ENCODE measurements at places on chromosomes 1 and 21.

DNA sequence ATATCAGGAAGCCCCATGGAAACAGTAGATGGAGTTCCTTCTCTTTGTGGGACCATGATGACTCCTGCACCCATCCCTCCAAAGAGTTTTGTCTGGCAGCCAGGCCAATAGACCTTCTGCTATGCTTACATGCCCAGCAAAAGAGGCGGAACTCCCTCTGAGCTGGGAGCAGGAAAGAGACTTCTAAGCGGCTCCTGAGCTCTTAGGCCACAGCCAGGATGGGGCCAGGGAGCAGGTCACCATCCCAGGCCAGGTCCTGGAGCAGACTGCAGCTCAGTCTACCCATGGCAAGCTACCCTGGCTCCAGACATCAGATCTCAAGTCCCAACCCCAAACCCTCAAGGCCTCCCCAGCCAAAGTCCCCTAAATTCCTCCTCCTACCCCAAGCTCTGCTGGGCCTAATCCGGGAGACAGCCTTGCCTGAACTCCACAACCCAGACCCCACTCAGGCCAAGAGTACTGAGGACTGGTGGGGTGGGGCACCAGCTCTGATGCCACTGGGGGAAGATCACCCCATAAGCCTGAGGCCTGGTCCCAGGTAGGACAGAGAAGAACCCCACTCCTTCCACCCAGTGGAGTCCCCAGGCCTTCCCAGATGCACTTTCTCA lies 387.9 kb downstream of the MATN1 start:
- no peak for DNase-seq

- DNase-seq: no peak
Observed at GRCh38 chr1:47298025-47298699, 15.8 kb downstream of the STIL start.

DNA sequence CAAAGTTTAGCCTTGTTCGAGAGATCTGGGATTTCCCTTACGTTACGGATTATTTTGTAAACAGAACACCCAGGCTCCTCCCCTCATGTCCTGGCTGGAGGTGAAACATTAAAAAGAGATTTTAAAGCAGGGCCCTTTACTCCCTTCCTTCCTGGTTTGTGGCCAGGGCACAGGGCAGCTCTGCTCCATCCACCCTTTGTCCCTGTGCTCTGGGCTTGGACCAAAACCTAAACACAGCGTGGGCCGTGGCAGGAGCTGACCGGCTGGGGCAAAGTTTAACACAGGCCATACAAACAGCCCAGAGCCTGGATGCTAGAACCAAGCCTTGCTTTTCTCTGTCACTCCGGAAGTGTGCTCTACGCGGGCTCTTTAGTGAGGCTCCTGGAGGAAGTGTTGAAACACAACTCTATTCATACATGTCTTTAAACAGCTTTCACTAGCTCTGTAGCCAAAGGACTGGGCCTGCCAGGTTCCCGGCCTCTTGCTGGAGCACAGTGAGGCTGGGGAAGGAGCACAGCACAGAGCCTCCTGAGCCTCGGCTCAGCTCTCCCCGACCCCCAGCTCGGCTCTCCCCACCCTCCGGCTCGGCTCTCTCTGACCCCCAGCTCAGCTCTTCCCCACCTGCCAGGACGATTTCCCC lies 84.7 kb downstream of the PDE9A start:
- DNase-seq: peak; percentile 37

DNA sequence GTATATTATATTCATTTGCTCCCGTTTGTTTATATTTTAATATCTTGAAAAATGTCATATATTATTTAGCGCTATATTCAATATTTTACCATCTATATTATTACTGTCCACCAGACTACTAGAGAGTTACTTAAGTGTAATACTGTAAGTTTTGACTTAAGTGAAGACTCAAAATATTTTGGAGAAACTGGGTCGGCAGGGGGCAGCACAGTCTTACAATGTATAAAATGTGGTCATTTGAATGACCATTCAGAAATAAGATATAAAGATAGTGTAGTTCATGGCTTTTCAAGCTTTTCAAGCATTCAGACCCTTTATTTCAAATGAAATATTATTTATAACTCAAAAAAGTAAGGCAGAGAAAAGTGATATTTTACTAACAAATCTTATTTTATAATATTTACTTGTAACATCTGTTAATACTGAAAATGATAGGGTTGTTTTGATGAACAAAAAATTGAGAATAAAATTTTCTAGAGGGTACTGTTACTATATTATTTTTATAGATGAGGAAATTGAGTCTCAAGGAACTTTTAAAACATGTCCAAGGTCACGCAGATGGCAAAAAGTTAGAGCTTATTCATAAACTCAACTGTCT lies 89.0 kb upstream of the SERTAD4 start:
- peak; percentile 28 for DNase-seq

- DNase-seq: peak; percentile 70
Observed at GRCh38 chr1:26889551-26890466, at the start of gene GPN2. Gene GPN2, minus strand, starts transcription at chr1:26890283. Its CDS starts 187 bp downstream, at chr1:26890096.

DNA sequence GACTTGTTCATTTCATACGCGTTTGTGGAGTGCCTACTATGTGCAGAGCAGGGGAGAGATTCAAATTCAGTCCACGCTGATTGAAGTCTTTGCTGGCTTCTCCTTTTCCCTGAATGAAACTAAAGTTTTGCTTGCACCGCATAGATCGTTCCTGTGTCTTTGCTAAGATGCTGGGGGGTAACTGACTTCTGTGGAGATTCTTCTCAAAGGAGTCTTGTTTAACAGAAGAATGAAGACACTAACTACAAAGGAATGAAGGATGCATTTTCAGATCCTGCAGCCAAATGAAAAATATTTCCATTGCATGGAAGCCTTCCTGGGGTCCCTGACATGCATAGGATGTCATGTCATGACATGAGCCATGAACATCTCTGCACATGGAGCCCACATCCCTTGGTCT lies 26.9 kb upstream of the H6PD start:
- no peak for DNase-seq

GRCh38 chr1:168137515-168137821 lies 738 bp upstream of the GPR161 start:
- no peak for DNase-seq

DNA sequence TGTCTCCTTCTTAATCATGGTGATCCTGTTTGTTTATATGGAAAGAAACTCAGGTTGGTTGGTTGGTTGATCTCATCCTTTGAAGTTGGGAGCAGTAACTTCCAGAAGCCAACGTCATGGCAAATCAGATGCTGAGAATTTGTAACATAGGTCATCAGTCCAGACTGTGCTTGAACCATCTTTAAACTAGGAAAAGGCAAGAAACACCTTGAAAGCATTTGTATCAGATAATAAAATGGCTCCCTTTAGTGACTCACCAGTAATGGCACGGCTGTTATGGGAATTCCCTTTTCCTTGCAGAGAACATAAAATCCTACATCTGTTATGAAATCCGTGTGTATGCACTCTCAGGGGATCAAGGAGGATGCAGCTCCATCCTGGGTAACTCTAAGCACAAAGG lies 58.1 kb downstream of the SERBP1 start:
- DNase-seq: no peak

DNA sequence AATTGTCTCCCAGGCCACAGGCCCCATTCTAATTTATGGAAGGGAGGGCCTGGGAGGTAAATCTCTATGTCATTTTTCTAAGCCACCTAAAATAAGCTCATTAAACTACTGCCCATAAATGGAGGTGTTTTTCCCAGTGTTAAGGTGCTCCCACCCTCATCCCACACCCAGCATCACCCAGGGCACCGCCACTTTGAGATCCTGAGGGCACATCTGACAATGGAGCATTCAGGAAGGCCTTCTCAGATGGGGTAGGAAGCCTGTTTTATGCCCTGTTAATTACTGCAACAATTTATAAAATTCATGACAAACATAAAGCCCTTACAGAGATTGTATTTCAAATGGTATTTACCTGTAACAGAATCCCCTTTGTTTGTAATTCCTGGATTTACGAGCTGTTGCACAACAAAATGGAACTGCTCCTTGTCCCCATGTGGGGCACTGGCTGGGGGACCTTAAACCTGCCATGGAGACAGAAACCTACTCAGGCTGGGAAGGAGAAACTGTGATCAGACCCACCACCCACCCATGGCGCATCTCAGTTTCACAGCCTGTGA lies 319.5 kb upstream of the USP24 start:
- no peak for DNase-seq

DNA sequence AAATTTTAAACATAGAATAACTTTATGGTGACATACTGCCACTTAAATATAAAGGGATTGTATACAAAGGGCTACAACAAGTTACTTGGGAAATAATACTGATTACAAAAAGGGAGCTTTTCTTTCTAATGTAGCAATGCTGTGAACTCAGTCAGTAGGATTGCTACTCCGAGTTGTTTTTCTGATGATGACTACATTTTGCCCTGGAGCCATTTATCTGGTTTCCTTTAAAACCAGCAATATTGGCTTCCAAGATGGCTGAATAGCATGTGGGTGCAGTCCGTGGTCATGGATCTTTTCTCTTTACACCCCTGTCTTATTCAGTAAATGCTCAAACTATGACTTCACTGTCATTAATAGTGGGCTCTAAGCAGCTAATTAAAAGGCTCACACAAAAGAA lies 92.6 kb upstream of the NEK7 start:
- DNase-seq: no peak

DNA sequence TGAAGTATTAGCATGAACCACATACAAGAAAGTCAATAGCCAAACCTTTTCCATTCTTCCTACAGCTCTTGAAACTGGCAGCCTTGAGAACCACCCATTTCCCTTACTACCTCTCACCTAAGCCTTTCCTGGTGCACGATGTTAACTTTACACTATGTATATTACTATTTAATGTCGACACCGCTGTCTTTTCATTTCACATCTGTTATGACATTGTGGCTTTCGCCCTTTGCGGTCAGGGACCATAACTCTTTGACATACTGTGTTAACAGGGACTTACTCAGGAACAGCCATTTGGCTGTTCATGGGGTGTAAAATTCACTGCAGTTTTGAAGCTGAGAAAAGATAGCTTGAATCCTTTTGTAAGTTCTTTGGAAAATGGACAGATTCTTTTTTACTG lies 21.1 kb upstream of the GPR88 start:
- no peak for DNase-seq

GRCh38 chr1:26745191-26745590 lies 42.6 kb upstream of the PIGV start:
- DNase-seq: no peak

- no peak for DNase-seq
Observed at GRCh38 chr1:3327936-3328590, 126.4 kb upstream of the ARHGEF16 start.

DNA sequence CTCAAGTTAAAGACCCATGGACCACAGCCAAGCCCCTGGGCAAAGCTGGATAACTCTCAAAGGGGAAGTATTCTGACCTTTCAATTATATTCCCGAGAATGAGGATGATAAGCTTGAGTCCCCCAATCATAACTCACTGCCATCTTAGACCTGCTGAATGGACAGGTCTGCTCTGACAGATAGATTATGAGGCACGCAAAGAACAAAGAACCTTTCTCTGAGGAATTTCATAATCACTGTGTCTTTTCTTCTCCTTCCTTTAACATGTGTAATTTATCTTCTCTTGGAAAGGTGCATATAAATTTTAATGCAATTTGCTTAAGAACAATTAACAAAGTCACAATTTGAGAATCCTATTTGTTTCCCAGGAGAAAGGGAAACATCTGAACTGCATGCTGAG lies 22.0 kb downstream of the PIGM start:
- no peak for DNase-seq

GRCh38 chr1:53521924-53522552 lies 62.8 kb downstream of the DMRTB1 start:
- no peak for DNase-seq

DNA sequence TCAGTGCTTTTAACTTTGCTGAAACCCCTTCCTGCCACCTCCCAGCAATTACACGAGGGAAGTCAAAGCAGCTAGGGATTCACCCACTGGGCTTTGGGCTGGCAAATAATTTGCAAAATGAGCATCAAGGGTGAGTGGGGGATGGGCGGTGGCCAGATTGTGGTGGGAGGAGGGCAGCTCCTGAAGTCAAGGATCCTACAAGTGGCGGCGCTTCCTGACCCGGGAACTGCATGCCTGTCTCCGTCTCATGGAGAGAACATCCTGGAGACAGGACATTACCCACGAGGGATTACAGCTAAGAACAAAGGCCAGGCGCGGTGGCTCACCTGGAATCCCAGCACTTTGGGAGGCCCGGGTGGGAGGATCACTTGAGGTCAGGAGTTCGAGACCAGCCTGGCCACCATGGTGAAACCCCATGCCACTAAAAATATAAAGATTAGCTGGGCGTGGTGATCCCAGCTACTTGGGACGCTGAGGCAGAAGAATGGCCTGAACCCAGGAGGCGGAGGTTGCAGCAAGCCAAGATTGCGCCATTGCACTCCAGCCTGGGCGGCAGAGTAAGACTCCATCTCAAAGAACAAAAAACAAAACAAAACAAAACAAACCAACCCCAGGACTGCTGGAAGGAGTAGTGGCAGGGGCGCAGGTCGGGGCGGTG lies 12.9 kb downstream of the TTC34 start:
- DNase-seq: no peak

DNA sequence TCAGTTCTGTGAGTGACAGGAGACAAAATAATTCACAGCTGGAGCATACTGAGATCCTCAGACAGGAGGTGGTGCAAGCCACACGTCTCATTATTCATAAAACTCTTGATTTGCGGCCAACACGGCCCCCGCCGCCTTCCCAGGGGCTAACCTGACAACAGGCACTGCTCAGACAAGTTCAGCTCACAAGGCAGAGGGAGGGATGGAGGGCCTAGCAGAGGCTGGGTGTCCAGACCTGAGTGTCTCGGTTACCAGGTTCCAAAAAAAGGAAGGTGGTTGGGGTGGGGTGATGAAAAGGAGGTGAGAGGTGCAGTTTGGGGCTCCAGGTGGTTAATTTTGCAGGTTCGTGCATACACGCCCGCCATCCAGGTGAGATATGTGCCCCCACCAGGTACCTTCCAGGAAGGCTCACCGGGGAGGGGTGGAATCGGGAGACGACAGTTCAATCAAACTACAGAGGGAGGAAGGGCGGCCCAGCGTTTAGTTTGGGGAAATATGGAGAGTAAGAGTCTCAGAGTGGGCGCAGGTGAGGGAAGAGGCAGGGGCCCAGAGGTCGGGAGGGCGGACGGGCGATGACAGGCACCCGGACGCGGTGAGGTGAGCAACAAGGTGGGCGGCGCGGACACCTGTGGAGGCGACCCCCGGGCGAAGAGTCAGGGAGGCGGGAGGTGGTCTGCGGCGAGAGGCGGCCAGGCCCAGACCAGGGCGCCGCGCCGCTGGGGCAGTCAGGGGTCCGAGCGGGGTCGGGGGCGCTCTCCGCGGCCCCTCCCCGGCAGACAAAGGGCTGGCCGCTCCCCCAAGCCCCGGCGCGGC lies 629 bp downstream of the CTNNBIP1 start:
- DNase-seq: peak; percentile 16

GRCh38 chr1:216332462-216332861 lies 90.8 kb downstream of the USH2A start:
- DNase-seq: no peak

DNA sequence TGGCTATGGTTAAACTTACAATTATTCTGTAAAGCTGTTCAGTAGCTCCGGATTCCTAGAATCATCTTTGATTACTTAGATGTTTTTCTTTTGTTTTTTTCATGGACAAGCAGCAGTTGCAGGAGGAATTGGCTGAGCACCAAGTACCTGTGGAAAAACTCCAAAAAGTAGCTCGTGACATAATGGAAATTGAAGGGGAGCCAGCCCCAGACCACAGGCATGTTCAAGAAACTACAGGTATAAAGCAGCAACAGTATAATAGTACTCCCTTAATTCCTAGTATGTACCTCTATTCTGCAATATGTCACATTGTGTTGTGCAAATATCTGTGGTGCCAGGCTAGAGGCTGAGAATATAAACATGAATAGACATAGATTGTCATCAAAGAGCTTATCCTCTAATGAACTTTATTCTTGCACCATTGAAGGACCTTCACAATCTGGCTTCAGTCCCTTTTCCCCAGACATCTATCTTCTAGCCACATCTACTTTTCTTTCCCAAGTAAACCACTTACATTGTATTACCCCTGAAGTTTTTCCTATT lies 132.3 kb upstream of the BMP8A start:
- DNase-seq: no peak
